ENCODE measurements at places on chromosomes 11 and 22.
A peak's percentile ranks its signal among the peaks of the same experiment; 100 is the strongest.

- DNase-seq, result no peak
Measured at GRCh38 chr22:22556578-22556977, 2.5 kb downstream of the PRAME start.

DNA sequence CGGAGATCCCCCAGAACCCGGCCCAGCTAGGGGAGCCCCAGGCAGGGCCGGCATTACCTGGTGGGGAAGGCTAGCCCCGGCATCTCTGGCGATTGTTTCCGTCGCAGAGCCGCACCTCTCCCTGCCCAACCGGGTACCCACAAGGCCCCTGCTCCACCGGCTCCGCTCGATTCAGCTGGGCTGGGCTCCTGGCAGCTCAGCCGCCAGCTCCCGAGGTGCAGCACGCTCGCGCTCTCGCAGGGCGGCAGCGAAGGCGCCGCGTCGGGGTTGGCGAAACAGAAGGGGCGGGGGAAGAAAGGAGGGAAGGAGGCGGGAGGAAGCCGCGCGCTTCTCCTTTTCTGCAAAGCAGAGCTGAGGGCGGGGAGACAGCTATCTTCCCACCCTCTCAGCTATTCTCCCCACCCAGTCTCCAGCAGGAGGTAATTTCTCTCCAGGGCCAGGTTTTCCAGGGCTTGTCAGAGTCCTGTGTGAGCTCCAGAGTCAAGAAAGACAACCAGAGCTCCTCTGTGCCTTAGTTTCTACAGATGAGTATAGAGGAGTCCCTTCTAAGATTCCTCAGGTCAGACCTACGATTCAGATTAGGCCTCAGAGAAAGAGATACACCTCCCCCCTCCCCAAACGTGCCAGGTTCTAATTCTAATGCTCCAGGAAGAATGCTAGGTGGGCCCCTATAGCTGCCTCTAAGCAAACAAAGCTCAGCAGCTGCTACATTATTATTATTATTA lies 62.0 kb downstream of the PAK1 start:
- DNase-seq, result peak; percentile 84

DNA sequence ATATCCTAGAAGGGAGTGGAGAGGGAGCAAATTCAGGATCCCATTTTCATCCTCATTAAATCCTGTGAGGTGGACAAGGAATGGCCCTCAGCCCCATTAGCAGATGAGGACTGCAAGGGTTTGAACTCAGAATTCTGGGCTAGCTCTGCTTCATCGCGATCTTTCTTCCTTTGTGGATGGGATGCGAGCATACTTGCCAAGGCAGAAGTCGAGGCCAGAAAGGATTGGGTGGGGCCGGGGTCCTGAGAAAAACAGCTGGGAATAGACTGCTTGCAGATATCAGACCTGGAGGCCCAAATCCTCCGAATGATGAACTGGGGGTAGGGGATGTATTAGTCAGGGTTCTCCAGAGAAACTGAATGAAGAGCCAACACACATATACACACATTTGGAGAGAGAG lies 179.0 kb downstream of the CHST1 start:
- no peak for DNase-seq

GRCh38 chr22:46021577-46021976 lies 44.6 kb upstream of the WNT7B start:
- no peak for DNase-seq

All from activated T-cell treated with anti-CD3 and anti-CD28 coated beads, Interleukin-2, amount 50 U/mL, for 48 hours (primary cell).